ENCODE measurements at places on chromosomes 11 and 22. TPM values are rescaled to one million over a fixed set of nuclear protein-coding genes. Genes with fewer than 3 reads are reported as not detected.

PHOX2A gene
- total RNA-seq, result not detected

COX8A gene
- total RNA-seq, result 1,057 TPM

BSCL2 gene
- 23.0 TPM for total RNA-seq

MYEOV gene
- not detected for total RNA-seq

APOBEC3B gene
- 0.90 TPM for total RNA-seq

GRCh38 chr11:117863383-117863782 is 13.1 kb downstream of the FXYD6 start:
- H3K4me1 ChIP-seq, result no peaks in the 10 kb centered on the region
- no peaks in the 10 kb centered on the region for H3K36me3 ChIP-seq
- H3K4me3 ChIP-seq, result no peak overlapping the region

- H3K36me3 ChIP-seq, result peaks cover 13% of the 10 kb centered on the region
- no peaks in the 10 kb centered on the region for H3K4me1 ChIP-seq
- no peak overlapping the region for H3K4me3 ChIP-seq
These were observed 10.2 kb downstream of the TUBA8 start for GRCh38 chr22:18120857-18121256.

DNA sequence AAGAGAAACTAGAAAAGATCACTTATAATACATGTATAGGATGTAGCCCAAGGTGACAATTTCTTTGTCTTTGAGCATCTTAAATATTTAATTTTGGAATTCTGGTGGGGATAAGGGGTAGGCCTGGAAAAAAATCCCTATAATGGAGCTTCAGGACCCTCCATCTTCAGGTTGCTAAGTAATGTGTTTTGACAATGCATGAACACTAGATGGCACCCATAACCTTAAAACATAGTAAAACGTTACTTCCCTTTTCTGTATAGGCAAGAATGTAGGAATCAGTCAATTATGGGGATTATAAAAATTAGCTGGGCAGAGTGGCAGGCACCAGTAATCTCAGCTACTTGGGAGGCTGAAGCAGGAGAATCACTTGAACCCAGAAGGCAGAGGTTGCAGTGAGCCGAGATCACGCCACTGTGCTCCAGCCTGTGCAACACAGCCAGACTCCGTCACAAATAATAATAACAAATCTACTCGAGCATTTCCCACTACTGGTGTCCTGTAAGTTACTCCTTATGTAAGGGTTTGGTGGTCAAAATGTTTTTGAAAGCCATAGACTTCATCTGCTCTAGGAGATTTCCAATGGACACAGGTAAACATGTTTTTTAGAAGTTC is 541.9 kb upstream of the CCDC90B start:
- H3K4me1 ChIP-seq, result no peaks in the 10 kb centered on the region
- peak overlapping the region; percentile 16 for H3K4me3 ChIP-seq
- no peaks in the 10 kb centered on the region for H3K27me3 ChIP-seq
- H3K27ac ChIP-seq, result no peak overlapping the region

- H3K27me3 ChIP-seq, result no peaks in the 10 kb centered on the region
- H3K4me3 ChIP-seq, result no peak overlapping the region
- peak; percentile 86 for DNase-seq
- H3K36me3 ChIP-seq, result no peaks in the 10 kb centered on the region
- H3K27ac ChIP-seq, result peak overlapping the region; percentile 85
These were observed 15.9 kb upstream of the CDC42EP2 start for GRCh38 chr11:65298655-65299179.

- no peak for DNase-seq
- no peaks in the 10 kb centered on the region for H3K36me3 ChIP-seq
- H3K27ac ChIP-seq, result peak overlapping the region; percentile 8
- no peaks in the 10 kb centered on the region for H3K27me3 ChIP-seq
These were observed 113.7 kb upstream of the BLID start for GRCh38 chr11:122229481-122230384.

- no peak overlapping the region for H3K4me3 ChIP-seq
- no peak for DNase-seq
- H3K27ac ChIP-seq, result no peak overlapping the region
These were observed 9.8 kb upstream of the SLC39A13 start for GRCh38 chr11:47398551-47398950.

- no peaks in the 10 kb centered on the region for H3K27me3 ChIP-seq
- H3K4me1 ChIP-seq, result no peaks in the 10 kb centered on the region
- H3K27ac ChIP-seq, result no peak overlapping the region
- no peak for DNase-seq
These were observed 506.1 kb downstream of the MIAT start for GRCh38 chr22:27163162-27164137.

DNA sequence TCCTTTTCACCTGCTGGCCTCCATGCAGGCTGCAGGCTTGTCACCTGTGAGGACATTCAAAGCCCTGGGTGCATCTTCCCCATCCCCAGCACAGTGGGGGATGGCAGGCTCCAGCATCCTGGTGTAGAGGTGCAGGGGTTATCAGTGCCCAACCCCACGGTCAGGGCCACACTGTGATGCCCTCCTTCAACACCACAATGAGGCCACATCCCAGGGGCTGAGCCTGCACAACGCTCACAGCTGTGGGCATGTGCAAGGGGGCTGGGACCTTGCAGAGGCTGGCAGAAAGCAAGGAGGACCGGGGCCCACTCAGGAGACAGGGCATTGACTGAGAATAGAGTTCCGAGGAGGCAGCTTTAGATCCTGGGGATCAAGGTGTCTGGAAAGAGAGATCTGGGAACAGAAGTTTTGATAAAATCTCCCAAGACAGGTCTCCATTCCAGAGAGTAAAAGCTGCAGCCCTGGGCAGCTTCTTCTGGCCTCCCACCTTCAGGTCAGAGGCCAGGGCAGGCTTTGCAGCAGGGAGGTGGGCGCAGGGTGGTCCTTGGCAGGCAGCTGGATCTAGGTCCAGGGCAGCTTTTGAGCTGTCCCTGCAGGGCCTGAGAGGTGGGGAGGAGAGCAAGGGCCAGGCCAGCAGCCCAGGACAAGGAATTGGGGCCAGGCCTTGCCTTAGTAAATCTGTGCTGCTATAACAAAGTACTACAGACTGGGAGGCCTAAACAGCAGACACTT is 250.8 kb upstream of the B3GAT1 start:
- no peak overlapping the region for H3K27ac ChIP-seq
- no peaks in the 10 kb centered on the region for H3K4me1 ChIP-seq
- H3K27me3 ChIP-seq, result no peaks in the 10 kb centered on the region
- H3K36me3 ChIP-seq, result no peaks in the 10 kb centered on the region

DNA sequence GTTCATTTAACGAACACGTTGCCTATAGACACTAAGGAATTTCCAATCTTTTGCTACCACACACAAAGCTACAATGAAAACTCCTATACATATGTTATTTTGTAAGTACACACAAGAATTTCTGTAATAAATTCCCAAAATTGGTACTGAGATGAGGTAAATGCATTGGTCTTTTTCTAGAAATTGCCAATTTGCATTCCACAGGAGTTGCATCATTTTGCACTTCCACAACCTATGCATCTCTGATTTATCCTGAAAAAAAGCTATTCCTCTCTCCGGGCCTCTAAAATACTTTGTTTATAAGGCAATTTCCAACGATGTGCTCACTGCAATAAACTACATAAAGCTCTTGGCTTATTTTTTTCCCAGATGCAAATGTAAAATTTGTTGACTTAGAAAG is 24.9 kb downstream of the IMMP1L start:
- no peak for DNase-seq
- H3K36me3 ChIP-seq, result no peaks in the 10 kb centered on the region
- H3K4me3 ChIP-seq, result no peak overlapping the region
- no peaks in the 10 kb centered on the region for H3K27me3 ChIP-seq

DNA sequence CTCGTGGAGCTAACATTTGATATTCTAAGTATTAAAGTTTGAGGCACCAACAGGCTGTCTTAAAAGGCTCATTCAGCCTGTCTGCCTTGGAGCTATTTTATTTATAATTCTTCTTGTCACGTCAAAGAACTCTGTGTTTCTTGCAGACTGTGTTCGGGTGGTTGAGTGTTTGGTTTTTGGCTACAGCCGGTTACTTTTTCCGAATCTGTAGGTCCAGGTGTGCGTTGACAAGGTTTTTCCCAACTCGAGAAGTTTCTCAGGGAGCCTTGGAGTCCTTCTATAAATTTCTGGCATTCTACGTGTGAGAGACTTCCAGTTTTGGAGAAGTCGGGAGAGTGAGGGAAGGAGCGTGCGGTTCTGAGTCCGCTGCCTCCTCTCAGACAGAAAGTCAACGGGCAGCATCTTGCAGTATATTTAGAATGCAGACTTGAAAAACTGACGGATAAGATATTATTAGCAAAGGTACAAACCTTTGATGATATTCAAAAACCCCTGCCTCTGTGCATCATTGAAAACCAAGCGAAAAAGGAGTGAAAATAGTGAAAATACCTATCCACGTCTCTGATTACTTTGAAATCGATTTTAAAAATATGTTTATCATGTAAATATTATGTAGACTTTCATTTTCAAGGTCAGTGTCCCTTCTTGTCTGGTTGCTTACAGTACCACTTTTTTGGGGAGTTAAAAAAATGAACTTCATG is 85.2 kb upstream of the PPARA start:
- H3K4me1 ChIP-seq, result peaks cover 87% of the 10 kb centered on the region
- no peak overlapping the region for H3K4me3 ChIP-seq
- H3K27ac ChIP-seq, result peak overlapping the region; percentile 100
- H3K27me3 ChIP-seq, result no peaks in the 10 kb centered on the region
- H3K36me3 ChIP-seq, result no peaks in the 10 kb centered on the region

- H3K4me1 ChIP-seq, result no peaks in the 10 kb centered on the region
- no peak overlapping the region for H3K27ac ChIP-seq
- no peaks in the 10 kb centered on the region for H3K27me3 ChIP-seq
These were observed 12.8 kb downstream of the AQP11 start for GRCh38 chr11:77602381-77603088.

- H3K36me3 ChIP-seq, result no peaks in the 10 kb centered on the region
- H3K27me3 ChIP-seq, result no peaks in the 10 kb centered on the region
- no peak overlapping the region for H3K4me3 ChIP-seq
- no peak overlapping the region for H3K27ac ChIP-seq
- no peak for DNase-seq
These were observed 21.0 kb upstream of the MYEOV start for GRCh38 chr11:69272831-69273485.

- H3K27me3 ChIP-seq, result no peaks in the 10 kb centered on the region
- H3K27ac ChIP-seq, result no peak overlapping the region
- no peak overlapping the region for H3K4me3 ChIP-seq
- no peaks in the 10 kb centered on the region for H3K4me1 ChIP-seq
- no peaks in the 10 kb centered on the region for H3K36me3 ChIP-seq
- DNase-seq, result no peak
These were observed 1025.0 kb downstream of the NTM start for GRCh38 chr11:132395434-132395833.

DNA sequence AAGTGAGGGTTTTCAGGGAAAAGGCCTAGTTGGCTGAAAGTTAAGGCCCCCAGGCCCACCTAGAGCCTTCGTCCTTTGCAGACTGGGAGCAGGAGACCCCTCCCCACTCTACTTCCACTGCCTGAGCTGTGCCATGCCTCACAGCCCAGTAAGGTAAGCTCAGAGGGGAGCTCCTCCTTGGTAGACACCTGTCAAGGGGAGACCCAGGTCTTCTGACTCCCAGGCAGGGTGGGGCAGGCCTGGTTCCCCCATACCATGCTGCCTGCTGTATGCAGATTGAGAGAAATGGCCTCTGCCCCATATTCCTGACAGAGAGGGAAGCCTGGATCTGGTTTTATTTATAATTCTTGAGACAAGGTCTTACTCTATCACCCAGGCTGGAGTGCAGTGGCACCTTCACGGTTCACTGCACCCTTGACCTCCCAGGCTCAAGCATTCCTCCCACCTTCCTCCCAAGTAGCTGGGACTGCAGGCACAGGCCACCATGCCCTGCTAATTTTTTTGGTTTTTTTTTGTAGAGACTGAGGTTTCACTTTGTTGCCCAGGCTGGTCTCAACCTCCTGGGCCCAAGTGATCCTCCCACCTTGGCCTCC is 697 bp downstream of the RAB36 start:
- H3K4me3 ChIP-seq, result peak overlapping the region; percentile 23
- H3K36me3 ChIP-seq, result no peaks in the 10 kb centered on the region
- peak overlapping the region; percentile 51 for H3K27ac ChIP-seq
- no peaks in the 10 kb centered on the region for H3K27me3 ChIP-seq
- no peak for DNase-seq
- H3K4me1 ChIP-seq, result no peaks in the 10 kb centered on the region

- no peaks in the 10 kb centered on the region for H3K4me1 ChIP-seq
- H3K27ac ChIP-seq, result peak overlapping the region; percentile 64
- H3K36me3 ChIP-seq, result no peaks in the 10 kb centered on the region
- H3K27me3 ChIP-seq, result no peaks in the 10 kb centered on the region
These were observed 17.1 kb upstream of the MOB2 start for GRCh38 chr11:1503708-1504104.

DNA sequence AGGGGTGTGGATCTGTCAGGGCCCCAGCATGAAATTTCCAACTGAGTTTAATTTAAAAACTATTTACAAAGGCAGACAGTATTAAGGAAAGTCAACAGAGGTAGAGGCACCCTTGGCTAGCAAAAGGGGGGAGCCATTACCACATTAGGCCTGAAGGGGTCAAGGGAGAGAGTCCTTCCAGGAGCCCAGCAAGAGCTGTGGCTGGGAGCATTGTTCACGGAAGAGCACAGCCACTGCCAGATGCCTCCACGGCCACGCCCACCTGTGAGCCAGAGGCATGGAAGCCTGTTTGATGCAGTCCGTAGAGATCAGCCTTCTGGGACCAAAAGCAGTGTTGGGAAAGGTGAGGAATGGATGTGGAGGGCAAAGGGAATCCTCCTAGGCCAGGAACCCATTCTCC is 102.6 kb downstream of the GALNT18 start:
- no peaks in the 10 kb centered on the region for H3K27me3 ChIP-seq
- no peak overlapping the region for H3K27ac ChIP-seq
- no peaks in the 10 kb centered on the region for H3K4me1 ChIP-seq
- no peak overlapping the region for H3K4me3 ChIP-seq

- no peak overlapping the region for H3K27ac ChIP-seq
- H3K27me3 ChIP-seq, result no peaks in the 10 kb centered on the region
- H3K36me3 ChIP-seq, result peaks cover 14% of the 10 kb centered on the region
- DNase-seq, result peak; percentile 85
- no peaks in the 10 kb centered on the region for H3K4me1 ChIP-seq
These were observed 32.0 kb upstream of the COMT start for GRCh38 chr22:19909350-19910179.

GRCh38 chr11:134792044-134792443 is 380.0 kb upstream of the B3GAT1 start:
- H3K27ac ChIP-seq, result no peak overlapping the region
- H3K27me3 ChIP-seq, result peaks cover 3% of the 10 kb centered on the region
- H3K4me1 ChIP-seq, result no peaks in the 10 kb centered on the region
- H3K36me3 ChIP-seq, result no peaks in the 10 kb centered on the region
